ENCODE measurements at places on chromosomes 12 and 14.

- DNase-seq, result no peak
Observed at GRCh38 chr12:34333337-34333736, 311.0 kb downstream of the ALG10 start.

DNA sequence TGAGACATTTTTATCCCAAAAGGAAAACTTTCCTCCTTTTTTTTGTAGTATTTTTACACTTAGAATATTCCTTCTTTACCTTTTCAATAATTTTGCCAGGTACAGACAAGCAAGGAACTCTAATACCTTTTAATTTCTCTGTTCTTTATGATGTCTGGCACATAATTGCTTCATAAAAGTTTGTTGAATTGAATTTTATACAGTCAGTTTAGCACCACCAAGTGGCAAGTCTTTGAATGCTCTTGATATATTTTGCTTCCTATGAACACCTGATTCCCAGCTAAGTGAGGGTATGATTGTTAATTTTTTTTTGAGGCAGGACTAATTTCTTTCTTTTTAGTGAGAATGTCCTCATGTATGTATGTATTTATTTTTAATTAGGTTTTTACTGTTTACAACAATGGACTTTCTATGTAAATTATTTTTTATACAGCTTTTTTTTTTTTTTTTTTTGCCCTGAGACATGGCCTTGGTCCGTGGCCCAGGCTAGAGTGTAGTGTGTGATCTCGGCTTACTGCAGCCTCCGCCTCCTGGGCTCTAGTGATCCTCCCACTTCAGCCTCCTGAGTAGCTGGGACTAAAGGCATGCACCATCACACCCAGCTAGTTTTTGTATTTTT lies 6.9 kb downstream of the TBC1D15 start:
- no peak for DNase-seq

DNA sequence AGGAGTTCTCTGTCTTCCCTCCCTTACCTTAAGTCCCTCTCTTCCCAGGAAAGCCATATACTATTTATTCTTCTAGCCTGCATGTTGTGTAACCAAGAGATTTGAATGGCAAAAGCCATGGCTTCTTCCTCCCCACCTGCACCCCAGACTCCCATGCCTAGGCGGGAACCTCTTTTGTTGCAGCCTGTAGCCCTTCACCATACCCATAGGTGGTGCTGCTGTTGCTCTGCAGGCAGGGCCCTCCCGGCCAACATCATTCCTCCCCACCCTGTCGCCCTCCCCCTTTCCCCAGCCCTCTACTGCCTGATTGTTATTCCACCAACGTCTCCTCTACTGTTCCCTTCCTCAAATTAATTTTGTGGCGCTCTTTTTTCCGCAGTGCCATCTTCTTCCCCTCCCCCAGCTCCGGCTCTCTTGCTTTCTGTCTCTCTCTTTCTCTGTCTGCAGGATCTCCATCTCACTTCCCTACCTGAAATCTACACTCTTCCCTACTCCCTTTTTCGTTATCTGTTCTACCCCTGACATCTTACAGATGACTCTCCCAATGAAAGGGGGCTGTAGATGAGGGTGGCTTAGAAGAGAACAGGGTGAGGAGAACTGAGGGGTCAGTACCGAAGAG lies 13.8 kb downstream of the NGDN start:
- DNase-seq, result no peak

DNA sequence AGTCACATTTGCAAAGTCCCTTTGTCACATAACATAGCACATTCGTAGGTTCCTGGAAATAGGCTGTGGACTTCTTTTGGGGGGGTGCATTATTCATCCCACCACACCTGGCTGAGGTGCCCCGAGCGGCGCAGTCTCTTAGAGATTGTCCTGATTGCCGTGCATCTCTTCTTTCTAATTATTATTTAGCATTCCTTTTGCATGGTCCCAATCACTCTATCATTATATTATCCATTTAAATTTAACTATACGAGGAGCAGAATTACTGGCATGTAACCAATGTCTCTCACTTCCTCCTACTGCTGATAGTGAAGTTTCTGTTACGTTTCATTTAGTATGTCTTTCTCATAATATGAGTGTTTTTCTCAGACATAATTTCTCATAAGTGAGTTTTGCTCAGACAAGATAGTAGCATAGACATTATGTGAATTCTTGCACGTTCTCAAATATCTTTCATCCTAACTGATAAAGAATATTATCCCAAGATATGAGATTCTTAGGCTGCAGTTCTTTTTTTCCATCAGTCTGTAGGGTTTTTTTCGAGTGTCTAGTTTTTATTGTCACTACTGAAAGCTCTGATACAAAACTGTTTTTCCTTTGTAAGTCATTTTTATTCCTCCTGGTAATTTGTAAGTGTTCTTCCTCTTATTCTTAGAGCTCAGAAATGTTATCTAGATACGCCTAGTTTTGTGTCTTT lies 444.3 kb downstream of the NELL2 start:
- no peak for DNase-seq

GRCh38 chr14:103019826-103020225 lies 37.5 kb downstream of the CDC42BPB start:
- no peak for DNase-seq

GRCh38 chr14:86088156-86088555 lies 558.2 kb downstream of the FLRT2 start:
- DNase-seq, result no peak

DNA sequence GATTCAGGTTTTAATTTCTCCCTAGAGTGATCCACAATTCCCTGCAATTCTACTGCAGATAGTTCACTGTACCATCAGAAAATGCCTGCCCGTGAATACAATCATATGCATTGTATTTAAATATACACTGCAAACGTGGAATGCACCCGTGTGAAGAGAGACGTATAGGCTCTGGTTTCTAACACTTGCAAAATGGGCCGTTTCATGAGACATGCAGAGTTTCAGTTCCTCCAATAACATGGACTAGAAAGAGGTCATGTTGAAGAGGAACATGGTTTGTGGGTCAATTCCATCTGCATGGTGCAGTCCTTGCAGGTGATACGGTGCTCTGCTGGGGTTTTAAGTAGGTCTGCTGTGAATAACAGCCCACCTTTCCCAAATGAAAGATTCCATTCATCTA lies 373.3 kb downstream of the TMEM132D start:
- DNase-seq, result no peak

GRCh38 chr14:58899317-58899713 lies 261.6 kb downstream of the DACT1 start:
- DNase-seq, result no peak

- DNase-seq, result no peak
Observed at GRCh38 chr12:132373901-132374611, 44.7 kb upstream of the GALNT9 start.

DNA sequence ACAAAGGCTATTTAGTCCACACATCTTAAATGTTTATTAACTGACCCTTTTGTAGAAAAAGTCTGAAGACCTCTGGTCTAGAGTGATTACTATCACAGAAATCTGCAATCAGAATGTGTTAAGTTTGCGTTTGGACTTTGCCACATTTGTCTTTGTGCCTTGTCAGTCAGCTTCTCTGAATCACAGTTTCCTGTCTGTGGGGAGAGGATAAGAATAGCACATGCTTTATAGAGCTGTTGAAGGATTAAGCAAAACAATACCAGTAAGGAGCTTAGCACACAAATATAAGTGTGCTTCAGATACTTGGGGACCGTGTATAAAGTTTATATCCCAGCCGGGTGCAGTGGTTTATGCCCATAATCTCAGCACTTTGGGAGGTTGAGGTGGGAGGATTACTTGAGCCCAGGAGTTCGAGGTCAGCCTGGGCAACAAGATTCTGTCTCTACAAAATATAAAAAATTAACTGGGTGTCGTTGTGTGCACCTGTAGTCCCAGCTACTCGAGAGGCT lies 63.0 kb upstream of the BTG1 start:
- peak; percentile 7 for DNase-seq

- DNase-seq, result no peak
Observed at GRCh38 chr14:49975799-49976198, 82.9 kb downstream of the ARF6 start.

DNA sequence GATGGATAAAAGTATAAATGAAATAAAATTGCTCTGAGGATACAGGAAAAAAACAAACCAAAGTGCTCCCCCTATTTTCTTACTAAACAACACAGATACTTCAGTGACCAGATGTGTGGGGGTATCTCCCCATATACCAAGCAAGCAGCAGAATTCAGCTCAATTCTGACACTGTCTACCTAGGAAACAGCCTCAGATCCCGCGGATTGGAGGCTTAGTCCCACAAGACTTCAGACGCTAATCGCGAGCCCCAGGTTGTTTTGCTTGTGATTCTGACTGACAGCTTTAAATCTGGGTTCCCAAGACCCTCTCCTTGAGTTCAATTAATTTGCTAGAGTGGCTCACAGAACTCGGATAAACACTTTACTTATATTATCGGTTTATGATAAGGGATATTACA lies 17.3 kb downstream of the NFKBIA start:
- no peak for DNase-seq

DNA sequence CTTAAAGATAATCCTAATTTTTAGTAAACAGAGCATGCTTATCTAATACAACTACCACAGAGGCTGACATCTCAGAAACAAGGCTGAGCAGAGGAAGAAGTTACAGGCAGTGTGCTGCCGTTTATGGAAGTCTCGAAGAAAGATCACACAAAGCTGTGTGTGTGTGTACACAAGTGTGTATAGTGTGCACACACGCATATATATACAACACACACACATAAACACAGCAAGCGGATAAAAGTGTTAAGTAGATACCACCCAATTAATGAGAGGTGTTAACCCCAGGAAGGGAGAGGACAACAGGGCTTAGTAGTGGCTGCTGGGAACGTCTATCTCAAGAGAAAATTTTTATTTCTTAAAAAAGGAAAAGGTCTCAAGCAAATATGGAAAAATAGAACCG lies 15.3 kb downstream of the CCDC88C start:
- no peak for DNase-seq

- DNase-seq, result no peak
Observed at GRCh38 chr12:132218527-132218875, 74.2 kb downstream of the NOC4L start.

GRCh38 chr14:60235440-60235839 lies 13.6 kb upstream of the PPM1A start:
- DNase-seq, result no peak

- DNase-seq, result no peak
Observed at GRCh38 chr12:67833602-67834001, 155.6 kb upstream of the IFNG-AS1 start.

DNA sequence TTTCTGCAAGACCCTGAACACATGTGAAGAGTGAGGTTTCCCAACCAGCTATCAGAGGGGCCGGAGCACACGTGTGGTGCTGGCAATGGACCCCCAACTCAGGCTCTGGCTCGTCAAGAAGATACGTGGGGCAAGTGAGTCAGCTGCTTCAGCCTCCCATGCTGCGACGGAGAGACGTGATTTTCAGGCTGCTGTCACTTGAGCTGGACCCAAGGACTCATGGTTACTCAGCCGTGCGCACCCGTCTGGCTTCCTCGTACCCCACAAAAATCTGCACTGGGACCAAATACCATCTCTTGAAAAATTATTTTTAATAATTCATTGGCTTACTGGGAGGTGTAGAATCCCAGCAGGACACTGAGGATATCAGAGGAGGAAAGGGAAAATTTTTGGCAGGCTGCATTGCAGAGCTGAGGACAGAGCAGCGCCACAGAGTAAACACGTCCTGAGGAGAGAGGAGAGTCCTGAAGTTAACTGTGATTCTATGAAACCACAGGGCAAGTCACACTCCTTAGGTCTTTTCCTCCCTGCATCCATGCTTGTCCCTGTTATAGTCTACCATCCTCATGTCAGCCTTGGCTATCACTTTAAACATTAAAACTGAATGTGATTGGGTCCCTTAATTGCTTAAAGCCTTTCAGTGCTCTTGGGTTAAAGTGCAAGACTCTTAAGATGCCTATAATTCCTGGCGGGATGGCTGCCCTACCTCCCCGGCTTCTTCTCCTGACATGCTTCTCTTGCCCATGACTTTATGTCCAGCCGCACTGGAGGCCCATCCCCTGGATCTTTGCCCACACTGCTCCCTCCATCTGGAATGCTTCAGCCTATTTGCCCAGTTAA lies 95.3 kb upstream of the SLC35F4 start:
- no peak for DNase-seq

DNA sequence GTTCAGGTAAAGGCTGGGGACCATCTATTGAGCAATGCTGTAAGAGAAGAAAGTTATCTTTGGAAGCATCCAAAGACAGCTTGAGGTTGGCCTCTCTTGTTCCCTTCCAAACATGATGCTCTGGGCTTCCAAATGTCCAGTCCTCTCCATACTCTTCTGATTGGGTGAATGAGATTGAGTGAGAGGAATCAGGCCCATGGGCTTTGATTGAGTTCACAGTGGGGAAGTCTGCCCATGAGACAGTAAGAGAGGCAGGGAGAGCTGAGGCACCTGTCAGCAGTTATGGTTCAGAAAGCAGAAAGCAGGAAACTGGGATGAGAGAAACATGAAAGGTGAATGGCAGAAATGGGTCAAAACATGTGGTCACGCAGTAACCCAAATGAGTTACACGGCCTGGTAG lies 1006.9 kb downstream of the VRK1 start:
- no peak for DNase-seq

DNA sequence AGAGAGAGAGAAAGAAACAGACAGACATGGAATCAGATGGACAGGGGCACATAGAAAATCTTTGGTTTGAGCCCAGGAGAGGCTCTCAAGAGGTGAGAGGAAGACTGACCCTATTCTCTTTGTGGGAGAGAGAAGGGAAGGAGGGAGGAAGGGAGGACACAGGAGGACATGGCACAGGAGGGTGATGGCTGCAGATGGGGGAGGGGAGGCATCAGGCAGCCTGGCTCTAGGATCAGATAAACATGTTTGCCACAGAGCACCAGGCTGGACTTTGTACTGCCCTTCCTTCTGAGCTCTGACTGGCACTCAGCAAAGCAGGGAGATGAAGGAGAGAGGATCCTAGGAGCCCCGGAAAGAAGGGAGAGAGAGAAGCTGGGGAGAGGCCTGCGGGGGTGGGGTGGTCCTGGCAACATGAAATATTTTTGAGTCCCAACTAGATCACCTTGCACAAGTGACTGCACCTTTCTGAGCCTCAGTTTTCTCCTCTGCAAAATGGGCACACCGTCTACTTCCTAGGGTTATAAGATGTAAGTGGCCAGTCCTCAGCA lies 6.1 kb downstream of the HNF1A start:
- no peak for DNase-seq

GRCh38 chr12:123519141-123520001 lies 14.1 kb downstream of the RILPL1 start:
- DNase-seq, result no peak

Data from activated naive CD4-positive, alpha-beta T cell (primary cell).